Left kidney (tissue), 8 donors: ENCODE measurements at places on chromosomes 6 and 20. TPM values are rescaled to one million over a fixed set of nuclear protein-coding genes. Genes with fewer than 3 reads are reported as not detected.

- DNase-seq, result no peak
These were observed 1184.4 kb upstream of the ADGRB3 start for GRCh38 chr6:67450641-67451040.

GRCh38 chr6:1987640-1988039, 257.8 kb downstream of the GMDS start:
- no peak for DNase-seq

MCM9 gene
- polyA plus RNA-seq, result 29.4 TPM

HLA-DQA1 gene
- 3.3 TPM for polyA plus RNA-seq
